Anterior cingulate cortex (tissue), 58 donors: ENCODE measurements at places on chromosomes 3 and 15.

- no peak for DNase-seq
Observed at GRCh38 chr15:64333986-64334929, 21.7 kb downstream of the CSNK1G1 start.

DNA sequence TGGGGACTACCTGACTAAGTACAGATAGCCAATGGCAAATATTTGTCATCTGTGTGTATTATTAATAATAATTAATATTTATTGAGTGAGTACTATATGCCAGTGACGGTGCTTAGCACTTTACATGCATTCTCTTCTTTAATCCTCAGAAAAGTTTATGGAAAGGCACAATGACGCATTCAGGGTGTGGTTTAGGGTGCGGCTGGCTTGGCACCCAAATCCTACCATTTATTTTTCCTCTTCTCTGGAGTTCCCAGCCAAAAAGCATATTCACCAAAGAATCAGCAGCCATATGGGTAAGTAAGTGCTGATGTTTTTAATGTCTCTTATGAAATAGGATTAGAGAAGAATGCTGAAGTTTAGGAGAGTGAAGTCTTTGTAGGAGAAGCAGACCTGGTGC lies 140.4 kb upstream of the TP63 start:
- no peak for DNase-seq

- DNase-seq, result no peak
Observed at GRCh38 chr15:59401824-59402569, 29.3 kb upstream of the MYO1E start.

GRCh38 chr15:51576286-51576850 lies 46.2 kb downstream of the DMXL2 start:
- DNase-seq, result no peak

GRCh38 chr3:86930181-86930580 lies 60.8 kb downstream of the VGLL3 start:
- DNase-seq, result no peak

GRCh38 chr15:72306211-72306785 lies 13.7 kb downstream of the CELF6 start:
- peak; percentile 45 for DNase-seq

- no peak for DNase-seq
Observed at GRCh38 chr3:132543011-132543739, 53.9 kb upstream of the ACKR4 start.

- no peak for DNase-seq
Observed at GRCh38 chr3:146750196-146750595, 145.1 kb upstream of the PLSCR5 start.

DNA sequence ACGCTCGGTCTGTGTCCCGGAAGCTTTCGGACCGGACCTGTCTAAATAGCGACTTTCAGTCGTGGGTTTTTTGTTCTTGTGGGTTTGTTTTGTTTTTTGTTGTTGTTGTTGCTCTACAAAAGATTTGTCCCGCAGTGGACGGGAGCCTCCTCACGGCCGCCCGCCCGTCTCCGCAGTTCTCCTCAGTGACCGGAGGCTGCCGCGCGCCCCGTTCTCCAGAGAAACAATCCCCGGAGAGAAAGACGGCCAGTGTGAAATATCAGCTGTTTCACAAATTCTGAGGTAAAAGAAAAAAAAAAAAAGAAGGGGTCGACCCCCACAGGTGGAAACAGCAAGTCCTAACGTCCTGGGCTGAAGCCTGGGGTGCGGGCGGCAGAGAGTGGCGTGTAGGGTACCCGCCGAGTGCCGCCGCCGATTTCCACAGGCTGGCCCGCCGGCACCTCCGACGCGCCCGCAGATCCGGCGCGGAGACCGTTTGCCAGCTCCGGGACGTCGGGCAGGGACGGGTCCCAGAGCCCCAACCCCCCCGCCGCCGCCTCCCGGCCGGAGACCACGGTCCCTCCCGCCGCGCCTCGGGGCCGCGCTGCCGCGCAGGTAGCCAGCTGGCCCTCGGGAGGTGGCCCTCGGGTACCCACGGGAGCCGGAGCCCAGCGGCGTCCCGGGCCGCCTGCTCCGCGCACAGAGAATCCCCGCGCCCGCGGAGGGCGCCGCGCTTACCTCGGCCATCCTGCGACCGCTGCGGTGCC lies 478 bp downstream of the BNC1 start:
- no peak for DNase-seq

- no peak for DNase-seq
Observed at GRCh38 chr15:42392309-42393024, 33.2 kb downstream of the CAPN3 start.

GRCh38 chr15:58755956-58756355 lies 6.4 kb upstream of the ADAM10 start:
- no peak for DNase-seq

- no peak for DNase-seq
Observed at GRCh38 chr15:77915261-77915960, 162.1 kb downstream of the TBC1D2B start.

DNA sequence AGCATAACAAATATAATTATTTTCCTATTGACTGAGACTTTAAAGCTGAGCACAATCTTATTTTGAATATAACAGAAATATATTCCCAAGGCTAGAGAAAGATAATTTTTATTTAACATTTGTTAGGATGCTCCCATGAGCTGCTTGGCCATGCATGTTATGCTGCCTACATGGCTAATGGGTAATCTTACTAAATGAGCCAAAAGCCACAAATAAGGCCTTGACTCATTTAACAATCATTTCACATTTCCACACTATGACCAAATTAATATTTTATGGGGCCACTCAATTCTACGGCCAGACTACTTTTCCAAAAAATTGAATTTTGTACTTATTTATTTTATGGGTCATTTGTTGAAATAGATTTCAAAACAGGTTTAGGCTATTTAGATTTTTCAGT lies 141.7 kb downstream of the MEIS2 start:
- no peak for DNase-seq

GRCh38 chr3:185411133-185411532 lies 48.2 kb downstream of the MAP3K13 start:
- DNase-seq, result no peak

DNA sequence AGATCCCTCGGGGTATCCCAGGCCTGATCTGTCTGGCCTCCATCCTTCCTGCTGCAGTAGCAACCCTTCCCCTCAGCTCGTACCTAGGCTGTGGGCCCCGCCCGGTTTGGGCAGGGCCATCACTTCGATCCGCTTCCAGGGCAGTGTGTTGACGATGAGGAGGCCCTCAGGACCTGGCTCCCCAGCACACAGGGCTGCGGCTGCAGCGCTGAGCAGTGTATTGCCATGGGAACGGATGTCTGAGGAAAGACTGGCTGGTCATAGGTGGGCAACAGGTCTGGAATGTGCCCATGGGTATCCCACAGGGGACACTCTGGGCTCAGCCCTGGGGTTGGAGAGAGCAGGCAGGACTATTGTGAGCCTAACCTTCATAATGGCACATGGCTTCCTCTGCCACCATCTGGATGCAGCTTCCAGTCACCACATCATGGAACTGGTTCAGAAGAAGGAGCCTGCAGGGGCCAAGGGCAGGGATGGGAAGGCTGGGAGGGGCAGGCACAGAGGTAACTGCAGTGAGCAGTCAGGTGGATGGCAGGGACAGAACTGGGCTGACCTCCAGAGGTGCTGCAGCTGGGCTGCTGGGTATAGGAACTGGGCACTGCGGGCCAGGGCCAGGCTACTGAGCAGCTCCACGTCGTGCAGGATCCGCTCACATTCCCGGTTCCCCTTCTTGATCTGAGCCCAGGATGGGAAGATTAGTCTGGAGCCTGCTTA lies 8.7 kb downstream of the MAN2C1 start:
- no peak for DNase-seq

DNA sequence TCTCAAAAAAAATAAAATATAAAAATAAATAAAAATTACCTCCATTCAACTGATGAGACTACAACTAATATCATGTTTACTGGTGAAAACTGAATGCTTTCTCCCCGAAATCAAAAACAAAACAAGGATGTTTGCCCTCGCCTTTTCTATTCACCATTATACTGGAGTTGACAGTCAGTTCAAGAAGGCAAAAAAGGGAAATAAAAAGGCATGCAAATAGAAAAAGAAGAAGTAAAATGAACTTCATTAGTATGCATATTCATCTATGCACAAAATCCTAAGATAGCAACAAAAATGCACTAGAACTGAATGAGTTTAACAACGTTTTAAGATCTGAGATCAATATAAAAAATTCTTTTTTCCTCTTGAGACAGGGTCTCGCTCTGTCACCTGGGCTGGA lies 72.7 kb upstream of the FAM174B start:
- no peak for DNase-seq

GRCh38 chr3:157441102-157441624 lies 4.5 kb downstream of the PTX3 start:
- DNase-seq, result no peak

GRCh38 chr15:68676011-68676605 lies 97.3 kb downstream of the CORO2B start:
- DNase-seq, result no peak

GRCh38 chr15:67820992-67821783 lies 4.1 kb upstream of the SKOR1 start:
- DNase-seq, result no peak

DNA sequence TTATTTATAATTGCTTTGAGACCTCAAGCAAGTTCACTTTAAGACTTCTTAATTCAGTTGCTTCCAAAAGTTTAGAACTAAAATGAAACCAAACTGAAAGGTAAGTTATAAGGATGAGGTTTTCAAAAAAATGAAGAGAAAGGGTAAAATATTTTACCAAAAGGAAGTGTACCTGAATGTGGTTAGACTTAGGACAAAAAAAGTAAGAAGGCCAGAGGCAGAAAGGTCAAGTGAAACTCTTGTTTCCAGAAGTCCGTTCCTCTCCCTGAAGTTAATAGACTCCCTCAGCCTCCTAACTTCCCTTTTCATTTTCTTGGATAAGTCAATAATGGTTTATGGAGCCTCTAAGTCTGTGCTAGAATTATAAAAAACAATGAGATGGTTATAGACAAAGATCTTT lies 16.6 kb downstream of the BTLA start:
- DNase-seq, result no peak

DNA sequence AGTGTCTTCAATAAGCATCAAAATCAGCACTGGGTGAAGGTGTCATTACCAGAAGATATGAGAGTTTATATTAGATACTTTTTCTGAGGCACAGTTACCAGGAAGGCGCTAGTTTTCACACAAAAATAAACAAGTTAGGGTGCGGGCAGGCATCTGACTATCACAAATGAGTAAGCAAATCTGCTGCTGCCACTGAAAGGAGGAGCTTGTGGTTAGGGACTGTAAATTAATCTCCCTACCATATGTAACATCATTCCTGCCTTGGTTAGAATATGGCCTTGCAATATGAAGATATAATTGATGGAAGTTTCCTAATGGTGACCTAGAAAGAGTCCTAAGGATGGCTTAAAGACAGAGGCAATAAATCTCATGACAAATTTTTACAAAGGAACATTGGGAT lies 19.5 kb upstream of the EID1 start:
- DNase-seq, result no peak

DNA sequence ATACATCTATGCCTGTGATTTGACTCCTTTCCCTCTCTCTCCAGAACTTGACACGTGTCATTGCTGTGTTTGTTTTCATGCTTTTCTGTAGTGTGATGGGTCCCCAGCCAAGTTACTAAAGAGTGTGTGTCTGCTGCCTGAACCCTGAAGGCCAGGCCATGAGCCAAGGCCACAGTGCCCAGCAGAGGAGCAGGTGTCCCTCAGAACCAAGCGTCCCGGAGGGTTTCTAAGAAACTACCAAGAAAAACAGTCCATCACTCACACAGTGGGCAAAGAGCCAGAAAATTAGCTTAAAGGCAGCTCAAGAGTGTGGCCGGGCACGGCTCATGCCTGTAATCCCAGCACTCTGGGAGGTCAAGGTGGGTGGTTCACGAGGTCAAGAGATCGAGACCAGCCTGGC lies 35.2 kb downstream of the FBXO45 start:
- DNase-seq, result no peak

DNA sequence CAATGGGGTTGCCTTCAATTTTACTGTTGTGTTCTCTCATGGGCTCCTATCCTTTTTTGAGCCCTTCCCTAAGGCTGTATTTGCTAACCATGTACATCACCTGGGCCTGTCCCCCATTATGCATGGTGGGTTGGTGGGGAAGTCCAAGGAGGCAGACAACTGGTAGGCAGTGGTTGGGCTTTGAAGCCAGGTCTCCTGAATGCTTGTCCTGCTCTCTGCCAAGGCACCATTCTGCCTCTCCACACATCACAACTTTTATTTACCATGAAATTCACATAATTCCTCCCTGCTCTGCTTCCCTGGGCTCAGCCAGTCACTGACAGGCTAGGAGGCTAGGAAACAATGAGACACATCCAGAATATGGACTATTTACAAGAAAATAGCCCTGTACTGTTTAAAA lies 41.0 kb upstream of the COPB2 start:
- DNase-seq, result no peak

DNA sequence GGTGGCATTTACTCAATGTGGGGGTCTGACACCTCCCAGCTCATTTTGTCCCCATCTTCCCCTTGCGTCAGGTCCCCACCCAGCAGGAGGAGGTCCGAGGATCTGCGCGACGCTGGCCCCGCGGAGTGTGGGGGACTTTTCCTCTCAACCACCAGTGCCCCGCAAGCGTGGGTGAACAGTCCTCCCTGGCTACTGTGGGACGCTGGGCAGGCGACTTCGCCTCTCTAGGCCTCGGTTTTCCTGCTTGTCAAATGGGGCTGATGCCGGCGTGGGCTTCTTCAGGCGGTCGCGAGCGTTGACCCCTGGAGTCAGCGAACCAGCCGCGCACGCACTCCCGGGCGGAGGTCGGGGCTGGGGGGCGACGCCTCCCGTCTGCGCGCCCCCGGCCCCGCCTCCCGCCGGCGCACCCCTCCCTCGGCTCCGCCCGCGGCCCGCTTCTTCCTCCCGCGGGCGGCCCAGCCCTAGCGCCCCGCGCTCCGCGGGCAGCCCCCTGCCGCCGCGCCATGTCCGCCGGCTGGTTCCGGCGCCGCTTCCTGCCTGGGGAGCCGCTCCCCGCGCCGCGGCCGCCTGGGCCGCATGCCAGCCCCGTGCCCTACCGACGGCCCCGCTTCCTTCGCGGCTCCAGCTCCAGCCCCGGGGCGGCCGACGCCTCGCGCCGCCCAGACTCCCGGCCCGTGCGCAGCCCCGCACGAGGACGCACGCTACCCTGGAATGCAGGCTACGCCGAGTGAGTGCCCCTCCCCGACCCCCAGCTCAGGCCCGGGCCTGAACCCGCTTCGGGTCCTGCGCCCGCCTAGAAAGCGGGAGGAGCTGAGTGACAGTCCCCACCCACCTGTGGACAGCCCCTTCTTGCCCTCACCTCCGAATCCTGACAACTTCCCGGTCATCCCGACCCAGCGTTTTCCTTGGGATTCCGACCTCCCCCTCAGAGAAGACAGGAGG lies at the start of gene PPM1M:
TSS of gene PPM1M (plus strand) at position 438 of the 942 bp plus-strand sequence. CDS start at position 504, 66 bp downstream.
- DNase-seq, result no peak

- DNase-seq, result no peak
Observed at GRCh38 chr15:100301910-100302431, 39.8 kb downstream of the ADAMTS17 start.

DNA sequence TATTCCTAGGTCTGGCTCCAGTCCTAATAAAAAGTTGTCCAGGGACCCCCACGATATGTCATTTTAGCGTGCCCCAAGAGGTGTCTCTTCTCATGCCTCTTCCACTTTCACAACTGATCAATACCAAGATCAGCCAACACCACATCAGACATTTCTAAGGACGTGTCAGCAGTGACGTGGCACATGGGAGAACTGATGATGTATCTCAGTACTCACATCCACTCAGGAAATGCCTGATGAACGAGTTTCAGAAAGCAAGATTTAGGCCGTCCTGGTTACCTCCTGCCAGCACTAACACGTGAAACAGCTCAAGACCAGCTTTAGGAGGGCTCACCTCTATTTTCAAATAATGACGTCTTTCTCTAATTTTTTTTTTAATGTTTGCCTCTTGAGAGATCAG lies 19.6 kb downstream of the VGLL4 start:
- DNase-seq, result no peak
